ENCODE measurements at places on chromosomes 4 and X.

- DNase-seq: peak; percentile 29
Measured at GRCh38 chr4:174210952-174211490, 72.4 kb downstream of the FBXO8 start.

- DNase-seq: no peak
Measured at GRCh38 chr4:24613502-24613901, 29.1 kb upstream of the DHX15 start.

DNA sequence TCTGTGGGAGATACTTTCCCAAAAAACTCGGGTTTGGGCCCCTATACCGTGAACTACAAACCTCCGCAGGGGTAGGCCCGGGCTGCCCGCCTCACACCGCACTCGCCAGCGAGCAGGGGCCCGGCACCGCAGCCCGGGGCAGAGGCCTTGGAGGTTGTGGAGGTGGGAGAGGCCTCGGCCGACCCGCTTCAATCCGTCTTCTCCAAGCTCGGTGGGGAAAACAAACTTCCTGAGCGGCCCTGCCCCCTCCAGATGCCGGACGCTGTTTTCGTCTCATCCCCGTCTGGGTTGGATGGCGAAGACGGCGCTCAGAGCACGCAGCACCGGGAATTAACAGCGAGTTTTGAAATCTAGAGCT lies 442 bp upstream of the MCUB start:
- DNase-seq: peak; percentile 61

DNA sequence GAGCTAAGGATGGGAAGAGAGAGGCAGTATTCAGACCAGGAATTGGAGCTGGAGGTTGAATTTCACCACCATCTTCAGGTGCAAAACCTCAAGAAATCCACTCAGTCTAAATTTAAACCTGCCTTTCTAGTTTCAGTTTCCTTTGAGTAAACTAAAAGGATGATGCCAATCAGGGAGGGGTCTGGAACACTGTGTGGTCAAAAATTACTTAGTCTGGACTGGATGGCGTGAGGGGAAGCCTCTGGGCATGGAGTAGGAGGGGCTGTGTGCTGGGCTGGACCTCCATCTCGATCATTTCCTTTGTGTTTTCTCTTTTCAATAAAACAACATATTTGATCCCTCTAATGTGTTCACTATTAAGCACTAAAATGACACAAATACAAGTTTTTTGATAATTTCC lies 120.1 kb downstream of the GC start:
- no peak for DNase-seq

DNA sequence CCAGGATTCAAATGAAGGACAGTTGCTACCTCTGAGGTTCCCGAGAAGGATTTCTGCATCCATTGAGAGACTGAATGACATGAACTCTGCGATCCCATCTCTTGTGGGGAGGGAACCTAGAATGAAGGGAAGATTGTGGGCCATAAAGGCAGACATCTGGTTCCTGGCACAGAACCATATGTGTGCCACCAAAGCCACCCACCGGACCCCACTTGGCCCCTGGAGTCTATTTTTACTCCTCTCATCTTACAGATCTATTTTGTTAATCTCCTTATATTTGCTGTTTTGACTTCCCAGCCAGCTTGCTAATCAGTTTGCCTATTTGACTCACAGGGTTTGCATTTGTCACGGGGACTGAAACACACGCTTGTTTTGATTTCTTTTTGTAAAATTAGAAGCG lies 7.3 kb downstream of the SOD3 start:
- no peak for DNase-seq

GRCh38 chr4:71212216-71212615 lies 126.6 kb upstream of the SLC4A4 start:
- DNase-seq: peak; percentile 24

DNA sequence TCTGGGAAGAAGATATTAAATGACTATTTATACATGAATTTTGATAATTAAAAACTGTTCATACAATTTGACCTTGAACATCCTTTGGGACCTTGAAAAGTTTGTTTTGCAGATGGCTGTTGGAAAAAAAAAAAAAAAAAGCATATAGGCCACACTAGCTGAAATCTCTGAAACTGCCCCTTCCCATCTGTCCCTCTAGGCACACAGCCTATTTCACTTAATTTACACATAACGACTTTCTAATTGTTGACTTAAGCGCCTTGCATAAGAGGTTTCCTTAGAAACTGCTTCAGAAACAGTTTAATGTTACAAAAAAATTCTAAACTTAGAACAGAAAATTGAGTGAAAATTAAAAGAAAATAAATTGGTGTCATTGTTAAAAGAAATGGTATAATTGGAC lies 131.0 kb downstream of the COX18 start:
- no peak for DNase-seq

- DNase-seq: no peak
Measured at GRCh38 chr4:33628296-33628695, 2616.0 kb downstream of the ARAP2 start.

DNA sequence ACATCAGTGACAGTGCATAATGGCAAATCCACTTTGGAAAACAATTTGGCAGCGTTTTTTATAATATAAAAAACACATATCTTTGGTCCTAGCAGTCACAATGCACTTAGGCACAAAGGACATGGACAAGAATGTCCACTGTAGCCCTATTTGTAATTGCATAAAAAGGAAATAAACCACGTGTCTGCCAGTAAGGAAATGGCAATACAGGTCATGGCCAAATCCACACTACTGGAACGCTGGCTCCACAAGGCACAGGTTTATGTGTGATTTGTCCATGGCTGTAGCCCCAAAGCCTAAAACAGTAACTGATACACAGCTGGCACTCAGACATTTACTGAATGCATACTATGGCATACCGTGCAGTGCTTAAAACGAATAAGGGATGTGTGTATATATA lies 69.7 kb downstream of the CD99L2 start:
- DNase-seq: no peak

DNA sequence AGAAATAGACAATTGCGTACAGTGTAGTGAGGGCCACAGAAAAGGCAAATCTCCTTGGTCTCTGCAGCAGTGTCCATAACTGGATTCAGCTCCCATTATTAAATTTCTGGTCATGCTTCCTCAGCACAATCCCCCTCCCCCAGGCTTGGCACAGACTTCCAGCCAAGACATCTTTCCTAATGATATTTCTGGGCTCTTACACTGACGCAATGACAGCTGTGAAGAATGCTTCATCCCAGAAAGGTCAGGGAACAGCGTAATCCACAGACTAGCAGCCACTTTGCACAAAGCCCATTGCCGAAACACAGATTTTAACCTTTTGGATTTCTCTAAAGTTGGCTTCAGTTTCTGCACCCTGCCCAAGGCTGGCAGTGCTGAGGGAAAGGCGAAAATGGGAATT lies 597.6 kb upstream of the CPEB2 start:
- DNase-seq: no peak

- DNase-seq: no peak
Measured at GRCh38 chr4:47349326-47349725, 114.2 kb downstream of the COMMD8 start.

DNA sequence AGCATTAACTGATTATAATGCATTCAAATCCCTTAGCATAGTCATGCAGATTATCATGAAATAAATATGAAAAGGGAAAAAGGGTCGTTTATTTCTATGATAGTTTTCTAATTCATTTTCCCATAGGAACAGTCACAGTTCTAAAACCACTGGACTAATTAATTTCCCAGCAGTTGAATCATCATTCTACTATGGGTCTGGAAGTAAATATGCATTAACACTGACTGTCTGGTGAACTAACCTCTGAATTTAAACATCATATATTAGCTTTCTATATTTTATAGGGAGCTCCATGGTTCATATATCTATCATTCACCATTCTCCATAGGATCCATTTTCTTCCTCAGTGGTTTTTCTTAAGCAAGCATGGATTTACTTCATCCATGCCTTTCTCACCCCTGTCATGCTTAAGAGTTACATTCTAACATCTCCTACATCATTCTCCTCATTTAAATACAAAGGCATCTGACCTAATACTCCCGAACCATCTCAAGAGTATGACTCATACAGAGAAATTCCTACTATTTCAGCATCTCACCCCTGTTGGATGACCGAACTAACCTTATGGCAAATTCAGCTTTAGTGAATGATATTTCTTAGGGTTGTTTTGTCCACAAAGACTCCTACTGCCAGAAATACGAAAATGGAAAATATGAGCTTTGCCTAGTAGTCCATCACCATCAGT lies 198.7 kb upstream of the ADAMTS3 start:
- peak; percentile 65 for DNase-seq

- DNase-seq: peak; percentile 60
Measured at GRCh38 chr4:150140774-150141400, 62.6 kb downstream of the DCLK2 start.

GRCh38 chrX:22345884-22346283 lies 73.2 kb downstream of the CBLL2 start:
- DNase-seq: no peak

GRCh38 chr4:145289403-145290076 lies 109.2 kb upstream of the OTUD4 start:
- peak; percentile 68 for DNase-seq

- DNase-seq: peak; percentile 22
Measured at GRCh38 chr4:138522366-138522765, 280.2 kb upstream of the SLC7A11 start.

- no peak for DNase-seq
Measured at GRCh38 chr4:99310389-99310788, 10.8 kb downstream of the ADH1B start.

DNA sequence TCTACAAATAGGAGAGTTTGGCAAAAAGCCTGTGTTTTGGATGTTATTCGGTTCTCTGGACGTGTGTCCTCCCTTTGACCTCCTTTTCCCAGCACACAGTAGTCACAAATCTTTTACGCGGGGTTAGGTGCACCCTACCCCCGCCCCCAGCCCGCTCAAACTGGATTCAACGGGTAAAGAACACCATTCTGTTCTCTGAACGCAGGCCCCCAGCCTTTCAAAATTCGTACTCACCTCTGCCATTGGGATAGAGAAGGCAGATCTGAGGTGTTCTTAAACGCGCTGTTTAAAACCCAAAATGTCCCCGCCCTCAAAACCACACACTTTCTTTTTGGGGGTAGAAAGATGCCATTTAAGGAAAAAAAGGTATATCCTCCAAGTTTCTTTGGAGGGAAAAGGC lies 2.7 kb downstream of the LEF1 start:
- no peak for DNase-seq

GRCh38 chr4:16126714-16127113 lies 42.9 kb upstream of the PROM1 start:
- DNase-seq: no peak

GRCh38 chr4:985123-985830 lies 1.6 kb upstream of the IDUA start:
- DNase-seq: peak; percentile 84

- DNase-seq: no peak
Measured at GRCh38 chr4:37540486-37540885, 145.7 kb downstream of the RELL1 start.

- DNase-seq: no peak
Measured at GRCh38 chrX:153974726-153975286, 2.3 kb downstream of the TMEM187 start.

GRCh38 chrX:123291623-123292022 lies 107.5 kb downstream of the GRIA3 start:
- no peak for DNase-seq

GRCh38 chr4:39480902-39481695 lies 22.2 kb downstream of the LIAS start:
- no peak for DNase-seq

GRCh38 chr4:143055997-143056396 lies 128.7 kb upstream of the USP38 start:
- no peak for DNase-seq

DNA sequence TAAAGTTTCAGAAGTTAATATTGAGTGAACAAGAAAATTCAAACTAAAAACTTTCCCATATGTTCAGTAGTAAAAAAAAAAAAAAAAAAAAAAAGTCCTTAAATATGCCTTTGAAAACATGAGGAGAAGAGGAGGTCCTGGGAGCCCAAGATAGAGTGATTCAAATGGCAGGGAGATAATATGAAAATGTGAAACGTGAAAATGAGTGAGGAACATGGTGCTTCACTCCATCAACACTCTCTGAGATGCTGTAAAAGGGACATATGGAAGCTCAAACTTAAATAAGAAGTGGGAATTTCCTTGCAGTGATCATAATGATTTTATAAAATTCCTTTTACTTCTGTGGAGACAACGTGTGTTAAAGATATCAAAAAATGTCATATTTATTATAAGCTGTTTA lies 423.9 kb downstream of the PABPC4L start:
- no peak for DNase-seq

DNA sequence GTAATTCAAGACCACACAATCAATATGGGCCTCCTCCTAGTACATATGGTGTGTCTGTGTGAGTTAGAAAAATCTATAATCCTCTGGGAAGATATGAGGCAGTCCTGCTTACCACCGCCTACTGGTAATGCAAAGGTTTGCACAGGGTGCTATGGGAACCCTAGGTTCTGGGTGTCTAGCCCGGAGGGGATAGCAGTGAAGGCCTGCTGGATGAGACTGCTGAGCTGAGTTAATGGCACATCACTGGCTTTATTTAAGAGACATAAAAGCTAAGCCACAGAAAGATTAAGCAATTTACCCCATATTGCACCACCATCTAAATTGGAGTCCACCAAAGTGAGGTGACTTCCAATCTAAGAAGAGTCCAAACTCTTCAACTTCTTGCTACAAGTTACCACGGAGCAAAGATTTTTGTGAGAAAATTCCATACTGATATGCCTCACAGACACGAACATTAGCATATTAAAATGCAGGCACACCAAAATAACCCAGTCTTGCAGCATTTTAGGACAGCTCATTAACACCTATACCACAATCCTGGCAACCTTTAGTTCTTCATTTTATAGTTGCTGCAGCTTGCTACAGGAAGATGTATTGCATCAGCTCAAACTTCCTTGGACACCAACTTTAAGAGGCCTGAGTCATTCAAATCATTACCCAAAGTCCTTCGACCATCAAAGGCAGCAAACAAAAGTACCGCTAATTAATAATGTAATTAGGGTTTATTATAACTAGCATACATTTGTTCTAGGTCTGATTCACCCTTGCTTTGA lies 13.7 kb downstream of the DGKK start:
- no peak for DNase-seq

DNA sequence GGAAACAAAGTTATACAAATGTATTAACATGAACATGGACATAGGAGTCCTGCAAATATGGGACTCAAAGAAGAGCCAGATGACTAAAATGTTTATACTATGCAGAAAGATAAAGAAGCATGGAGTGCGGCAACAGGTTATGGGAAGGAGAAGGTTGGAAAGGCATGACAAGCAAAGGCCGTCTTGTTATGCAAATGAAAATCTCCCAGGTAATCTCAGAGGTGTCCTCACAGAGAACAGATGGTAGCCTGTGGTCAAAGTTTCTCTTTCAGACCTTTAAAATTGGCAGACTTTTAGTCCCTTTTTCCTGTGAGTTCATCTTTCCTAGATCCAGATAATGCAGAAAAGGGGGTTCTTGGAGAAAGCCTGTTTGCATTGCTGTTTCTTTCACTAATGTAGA lies 116.4 kb upstream of the BEND4 start:
- no peak for DNase-seq

GRCh38 chrX:153474718-153475117 lies 4.3 kb upstream of the HAUS7 start:
- peak; percentile 67 for DNase-seq

- no peak for DNase-seq
Measured at GRCh38 chr4:88738180-88738579, 40.6 kb upstream of the NAP1L5 start.

Measured in AG20443 (cell line).